COR-L47 (cell line): ENCODE measurements at places on chromosomes 2 and 18.

DNA sequence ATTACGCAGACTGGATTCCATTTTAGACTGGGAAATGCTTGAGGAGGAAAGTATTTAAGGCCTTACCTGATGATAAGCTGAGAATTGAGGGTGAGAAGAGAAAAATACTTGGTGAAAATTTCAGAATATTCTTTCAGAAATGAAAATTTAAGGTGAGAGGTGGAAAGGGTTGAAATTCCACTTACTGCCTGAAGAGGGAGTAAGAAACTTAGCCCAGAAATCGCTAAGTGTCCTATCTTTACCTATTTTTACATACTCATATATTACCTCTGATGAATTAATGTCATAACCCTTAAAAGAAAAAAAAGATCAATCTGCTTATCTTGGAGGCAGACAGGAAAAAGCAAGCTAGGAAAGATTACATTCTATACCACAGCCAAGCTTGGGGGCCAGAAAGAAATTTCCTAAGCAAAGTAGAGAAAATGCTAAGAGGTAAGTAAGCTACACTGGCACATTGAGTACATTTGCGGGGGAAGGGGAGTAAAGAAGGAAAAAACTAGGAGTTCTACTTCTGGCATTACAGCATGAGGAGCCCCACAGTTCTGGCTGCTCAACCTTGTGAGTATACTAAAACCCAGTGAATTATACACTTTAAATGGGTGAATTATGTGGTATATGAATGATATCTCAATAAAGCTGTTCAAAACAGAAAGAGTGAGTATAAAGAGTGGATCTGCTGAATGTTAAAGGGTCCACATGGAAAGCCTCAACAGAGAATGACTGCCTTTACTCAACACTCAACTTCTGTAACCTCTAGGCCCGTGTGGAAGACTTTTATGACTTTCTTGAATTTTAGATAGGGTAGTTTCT is 33.8 kb downstream of the SMC6 start:
- DNase-seq: no peak

DNA sequence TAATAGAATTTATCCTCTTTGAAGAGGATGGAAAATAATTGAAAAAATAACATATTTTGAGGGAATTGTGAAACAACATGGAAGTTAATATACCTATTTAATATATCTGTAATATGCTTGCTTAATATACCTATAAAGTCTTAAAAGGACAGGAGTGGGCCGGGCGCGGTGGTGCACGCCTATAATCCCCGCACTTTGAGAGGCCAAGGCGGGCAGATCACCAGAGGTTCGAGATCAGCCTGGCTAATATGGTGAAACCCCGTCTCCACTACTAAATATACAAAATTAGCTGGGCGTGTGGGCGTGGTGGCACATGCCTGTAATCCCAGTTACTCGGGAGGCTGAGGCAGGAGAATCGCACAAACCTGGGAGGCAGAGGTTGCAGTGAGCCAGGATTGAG is 254.9 kb downstream of the TMX3 start:
- DNase-seq: no peak

DNA sequence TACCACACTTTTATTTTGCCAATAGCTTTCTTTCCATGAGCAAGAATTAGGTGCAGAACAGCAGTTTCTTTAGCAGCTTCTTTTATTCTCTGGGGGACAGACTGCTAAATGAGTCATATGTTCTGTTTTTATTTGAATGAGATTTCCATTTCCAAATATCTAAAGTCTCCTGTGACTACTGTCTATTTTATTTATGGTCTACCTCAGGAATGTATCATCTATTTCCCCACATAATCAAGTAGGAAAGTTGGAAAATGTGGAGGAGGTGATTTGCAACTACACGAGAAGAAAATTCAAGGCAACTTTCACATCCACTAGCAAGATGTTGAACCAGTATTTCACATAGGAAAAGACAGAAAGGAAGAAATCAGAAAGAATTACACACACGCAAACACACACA is 139.9 kb upstream of the MEX3C start:
- DNase-seq: no peak

DNA sequence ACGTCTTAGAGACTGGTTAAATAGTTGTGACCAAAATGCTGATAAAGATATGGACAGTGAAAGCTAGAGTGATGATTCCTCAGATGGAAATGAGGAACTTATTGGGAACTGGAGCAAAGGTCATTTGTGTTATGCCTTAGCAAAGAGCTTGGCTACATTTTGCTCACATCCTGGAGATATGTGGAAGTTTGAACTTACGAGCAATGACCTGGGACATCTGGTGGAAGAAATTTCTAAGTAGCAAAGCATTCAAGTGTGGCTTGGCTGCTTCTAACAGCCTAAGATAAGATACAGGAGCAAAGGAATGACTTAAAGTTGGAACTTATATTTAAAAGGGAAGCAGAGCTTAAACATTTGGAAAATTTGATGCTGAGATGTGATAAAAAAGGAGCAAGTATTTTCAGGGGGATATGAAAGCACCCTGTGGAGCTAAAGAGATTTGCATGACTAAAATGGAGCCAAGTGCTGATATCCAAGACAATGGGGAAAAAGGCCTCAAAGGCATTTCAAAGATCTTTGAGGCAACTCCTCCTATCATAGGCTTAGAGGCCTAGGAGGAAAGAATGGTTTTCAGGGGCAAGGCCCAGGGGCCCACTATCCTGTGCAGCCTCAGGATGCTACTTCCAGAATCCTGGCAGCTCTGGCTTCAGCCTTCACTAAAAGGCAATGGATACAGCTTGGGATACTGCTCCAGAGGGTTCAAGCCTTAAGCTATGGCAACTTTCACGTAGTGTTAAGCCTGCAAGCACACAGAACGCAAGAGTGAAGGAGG is 124.1 kb upstream of the KLHL14 start:
- no peak for DNase-seq

DNA sequence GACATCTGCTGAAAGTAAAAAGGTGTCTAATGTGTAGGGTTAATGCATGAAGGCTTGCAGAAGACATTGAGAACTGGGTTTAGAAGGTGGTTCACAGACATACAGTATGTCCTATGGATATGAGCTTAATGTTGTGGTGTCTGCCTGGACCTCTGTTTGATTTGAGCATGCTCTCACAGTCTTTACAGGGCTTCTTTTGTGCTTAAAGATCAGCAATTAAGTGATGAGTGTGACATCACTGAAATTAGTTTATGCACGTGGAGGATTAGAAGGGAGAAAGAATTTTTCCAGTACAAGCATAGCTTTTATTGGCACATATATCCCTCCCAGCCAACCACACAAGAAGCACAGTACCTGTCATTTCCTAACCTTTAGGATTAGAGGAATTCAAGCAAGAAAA is 367.5 kb upstream of the RAB12 start:
- DNase-seq: no peak

DNA sequence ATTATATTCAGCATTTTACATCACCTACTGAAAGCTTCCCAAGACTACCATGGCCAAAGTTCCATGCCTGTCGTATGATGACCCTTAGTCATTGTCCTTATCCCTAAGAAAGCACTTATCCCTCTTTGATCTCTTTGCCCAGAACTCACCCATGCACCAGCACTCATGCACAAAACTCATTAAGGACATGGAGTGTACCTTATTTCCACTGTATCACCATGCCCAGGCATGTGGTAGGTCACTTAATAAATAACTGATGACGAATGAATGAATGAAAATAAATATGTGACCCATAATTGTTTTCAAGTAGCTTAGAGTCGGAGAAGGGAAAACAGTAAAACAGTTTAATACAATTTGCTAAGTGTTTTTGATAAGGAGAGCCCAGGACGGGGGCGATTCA is 220.1 kb downstream of the IKZF2 start:
- DNase-seq: no peak

- no peak for DNase-seq
Measured at GRCh38 chr2:157803952-157804351, 72.2 kb downstream of the ACVR1 start.

- DNase-seq: no peak
Measured at GRCh38 chr2:236052926-236053821, 115.0 kb downstream of the GBX2 start.

- DNase-seq: no peak
Measured at GRCh38 chr2:119480718-119481142, 43.6 kb downstream of the SCTR start.

DNA sequence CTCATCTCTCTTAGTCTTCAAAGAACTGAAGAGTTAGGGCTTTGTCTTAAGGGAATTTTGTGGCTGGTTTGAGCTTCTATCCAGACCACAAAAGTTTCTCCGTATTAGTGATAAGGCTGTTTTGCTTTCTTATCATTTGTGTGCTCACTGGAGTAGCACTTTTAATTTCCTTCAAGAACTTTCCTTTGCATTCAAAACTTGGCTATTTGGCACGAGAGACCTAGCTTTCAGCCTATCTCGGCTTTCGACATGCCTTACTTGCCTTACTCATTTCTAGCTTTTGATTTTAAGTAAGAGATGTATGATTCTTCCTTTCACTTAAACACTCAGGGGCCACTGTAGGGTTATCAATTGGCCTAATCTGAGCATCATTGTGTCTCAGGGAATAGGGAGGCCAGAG is 29.9 kb downstream of the HDHD2 start:
- DNase-seq: no peak

DNA sequence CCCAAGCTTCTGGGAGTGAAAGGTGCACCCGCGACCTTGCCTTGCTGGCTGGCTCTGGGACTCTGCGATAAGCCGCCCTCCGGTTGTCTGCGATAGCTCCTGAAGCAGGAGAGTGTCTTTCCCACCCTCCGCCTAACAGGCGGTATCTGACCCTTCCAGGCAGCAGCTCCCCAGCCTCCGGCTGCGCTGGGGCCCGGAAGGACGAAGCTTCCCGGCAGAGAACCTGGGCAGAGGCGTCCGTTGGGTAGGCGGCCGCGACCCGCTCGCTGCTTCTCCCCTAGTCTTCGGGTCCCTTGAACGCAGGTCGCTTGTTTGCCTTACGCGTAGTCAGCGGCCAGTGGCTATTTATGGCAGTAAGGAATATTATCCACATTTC is 446 bp upstream of the RHBDD1 start:
- peak; percentile 45 for DNase-seq

DNA sequence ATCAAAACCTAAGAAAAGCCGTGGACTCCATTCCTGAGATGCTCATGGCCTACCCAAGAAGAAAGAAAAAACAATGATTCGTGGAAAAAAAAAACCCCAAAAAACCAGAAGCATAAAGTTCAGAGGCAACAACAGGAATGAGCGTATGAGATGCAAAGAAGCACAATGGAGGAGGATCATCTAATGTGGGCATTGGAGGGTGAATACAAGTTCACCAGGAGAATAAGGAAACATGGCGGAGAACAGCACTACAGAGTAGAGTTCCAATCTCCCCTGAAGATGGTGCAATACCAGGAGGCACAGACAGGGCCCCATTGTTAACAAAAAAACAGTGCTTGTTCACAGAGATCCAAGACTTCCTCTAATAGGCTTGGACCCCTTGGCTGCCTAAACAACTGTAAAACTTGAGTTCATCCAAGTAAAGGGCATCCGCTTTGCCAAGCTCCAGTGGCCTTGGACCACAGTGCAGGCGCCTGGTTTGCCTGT is 337.2 kb downstream of the PDE11A start:
- DNase-seq: no peak

GRCh38 chr2:119389615-119390306 is 23.0 kb downstream of the DBI start:
- DNase-seq: no peak

- no peak for DNase-seq
Measured at GRCh38 chr2:136486115-136486514, 279.2 kb upstream of the THSD7B start.

- DNase-seq: peak; percentile 43
Measured at GRCh38 chr18:34085140-34085739, 139.5 kb downstream of the NOL4 start.

DNA sequence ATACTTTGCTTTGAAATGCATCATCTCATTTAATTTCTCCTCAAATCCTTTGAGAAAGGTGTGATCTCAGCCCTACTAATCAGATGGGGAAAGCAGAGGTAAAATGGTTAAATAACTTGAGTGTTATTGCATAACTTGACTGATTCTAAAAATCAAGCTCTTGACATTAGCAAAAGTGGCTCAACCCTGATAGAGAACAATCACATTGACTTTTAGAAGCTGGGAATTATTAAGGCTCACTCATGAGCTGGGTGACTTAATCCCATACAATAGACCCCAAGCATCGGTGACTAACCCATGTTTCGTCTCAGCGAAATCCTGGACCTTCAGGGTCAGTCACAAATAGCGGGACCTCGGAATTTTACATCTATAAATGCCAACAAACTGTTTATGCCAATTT is 378.9 kb downstream of the NBAS start:
- no peak for DNase-seq

GRCh38 chr2:182186132-182186735 is 200.6 kb downstream of the PPP1R1C start:
- DNase-seq: peak; percentile 52

- no peak for DNase-seq
Measured at GRCh38 chr2:37375741-37376288, 31.4 kb downstream of the QPCT start.

GRCh38 chr2:132623096-132623839 is 46.7 kb downstream of the LYPD1 start:
- no peak for DNase-seq

- DNase-seq: no peak
Measured at GRCh38 chr2:125711075-125711474, 944.9 kb upstream of the GYPC start.

DNA sequence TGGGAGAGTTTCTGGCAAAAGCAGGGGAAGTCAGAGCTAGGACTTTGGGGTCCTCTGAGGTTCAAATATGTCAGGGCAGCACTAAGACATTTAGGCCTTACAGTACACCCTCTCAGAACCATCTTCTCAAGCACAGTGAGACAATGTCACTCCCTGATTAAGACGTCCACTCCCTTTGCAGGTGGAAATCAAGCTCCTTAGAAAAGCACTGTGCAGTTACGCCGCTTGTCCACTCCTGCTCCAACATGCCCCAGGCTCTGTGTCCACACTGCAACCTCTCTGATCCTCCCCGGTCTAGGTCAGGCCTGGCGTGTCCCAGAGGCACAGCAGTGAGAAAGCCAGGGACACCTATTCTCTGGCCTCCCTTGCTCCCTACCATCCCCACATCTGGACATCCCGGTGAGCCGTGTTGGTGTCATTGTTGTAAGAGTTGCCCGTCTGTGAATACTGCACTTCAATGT is 528.6 kb upstream of the ID2 start:
- no peak for DNase-seq

DNA sequence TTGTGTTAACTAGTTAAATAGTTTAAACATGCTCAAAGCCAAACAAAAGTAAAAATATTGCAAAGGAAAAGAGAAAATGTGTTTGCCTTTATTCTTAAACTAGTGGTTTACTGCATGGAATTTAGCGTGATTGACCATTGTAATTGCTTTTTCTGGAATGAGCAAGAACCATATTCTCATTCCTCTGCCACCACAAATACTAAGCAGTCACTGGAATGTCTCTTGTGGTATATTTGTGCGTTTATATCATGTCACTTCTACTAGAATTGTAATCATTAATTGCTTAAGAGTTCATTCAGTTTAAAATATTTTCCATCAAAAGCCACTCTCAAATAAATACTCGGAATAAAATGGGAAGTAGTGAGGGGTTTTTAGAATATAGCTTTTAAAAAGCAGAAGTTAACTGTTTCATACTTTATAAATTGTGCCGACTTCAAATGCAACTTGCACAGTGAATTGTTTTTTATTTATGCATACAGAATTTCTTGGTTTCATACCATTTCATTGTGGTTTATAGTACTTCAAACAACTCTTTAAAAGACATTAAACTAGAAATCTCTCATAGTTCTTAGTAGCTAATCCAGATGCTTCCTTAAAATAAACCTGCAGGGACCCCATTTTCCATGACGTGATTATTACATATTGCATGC is 288.1 kb downstream of the EPHA4 start:
- DNase-seq: no peak
